ENCODE measurements at places on chromosomes 7 and 10.
A peak's percentile ranks its signal among the peaks of the same experiment; 100 is the strongest.

GRCh38 chr10:76405922-76406321 is 974.5 kb downstream of the LRMDA start:
- no peak for ATAC-seq

- ATAC-seq: no peak
These were observed 3.9 kb upstream of the PVRIG start for GRCh38 chr7:100215895-100216294.

GRCh38 chr7:2471022-2471329 is 5.2 kb downstream of the GRIFIN start:
- ATAC-seq: peak; percentile 18

DNA sequence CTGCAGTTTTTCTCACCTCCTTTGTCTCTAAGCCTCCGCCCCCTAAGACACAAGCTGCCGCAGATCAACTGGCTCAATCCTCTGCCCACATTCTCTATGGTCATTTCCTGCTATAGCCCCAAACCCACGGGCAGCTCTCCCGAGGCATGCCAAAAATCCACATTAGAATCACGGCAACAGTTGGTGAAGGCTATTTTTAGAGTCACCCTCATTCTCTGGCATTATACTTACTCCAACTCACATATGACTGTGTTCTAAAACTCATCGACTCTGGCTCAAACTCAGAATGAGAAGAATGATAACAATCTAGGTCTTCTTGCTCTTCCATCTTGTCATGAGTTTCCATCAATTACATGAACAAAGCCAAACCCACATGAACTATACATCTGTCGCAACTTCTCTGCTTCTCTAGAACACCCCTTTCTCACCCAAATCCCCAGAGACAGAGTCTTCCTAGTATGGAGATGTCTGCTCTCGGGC is 10.9 kb upstream of the KIAA1549 start:
- ATAC-seq: no peak

DNA sequence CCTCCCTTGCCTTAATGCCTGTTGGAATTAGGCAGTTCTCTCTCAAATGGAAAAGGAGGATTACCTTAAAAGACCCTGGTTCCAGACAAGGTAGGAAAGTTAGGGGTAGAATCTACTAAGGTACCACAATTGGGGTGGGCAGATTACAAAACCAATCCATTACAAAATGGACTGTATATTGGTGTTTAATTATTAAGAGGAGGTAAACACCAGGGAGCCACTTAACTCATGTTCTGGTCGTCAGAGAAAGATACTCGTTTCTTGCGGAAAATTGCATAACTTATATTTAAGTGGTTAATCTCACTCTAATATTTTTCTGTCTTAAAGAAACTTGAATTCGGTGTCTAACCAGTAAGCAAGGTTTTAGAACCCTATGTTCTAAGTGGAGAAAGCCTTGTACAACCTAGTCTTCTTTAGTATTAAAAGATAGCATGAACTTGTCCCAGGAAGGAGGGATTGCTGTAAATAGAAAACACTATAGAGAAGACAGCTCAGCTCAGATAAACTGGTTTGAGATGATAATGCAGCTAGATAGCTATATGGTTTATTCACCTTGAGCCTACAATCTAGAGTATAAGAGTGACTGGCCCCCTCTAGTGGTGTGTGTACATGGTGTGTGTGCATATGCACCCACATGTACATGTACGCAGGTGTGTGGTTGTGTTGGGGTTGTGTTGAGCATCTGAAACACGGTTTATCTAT is 58.0 kb upstream of the STRIP2 start:
- peak; percentile 49 for ATAC-seq
